ENCODE measurements at places on chromosomes 2 and 18.

GRCh38 chr2:96756788-96757476, 3.8 kb upstream of the CNNM4 start:
- no peak for DNase-seq

GRCh38 chr2:239368906-239369552, 31.8 kb downstream of the HDAC4 start:
- DNase-seq, result no peak

DNA sequence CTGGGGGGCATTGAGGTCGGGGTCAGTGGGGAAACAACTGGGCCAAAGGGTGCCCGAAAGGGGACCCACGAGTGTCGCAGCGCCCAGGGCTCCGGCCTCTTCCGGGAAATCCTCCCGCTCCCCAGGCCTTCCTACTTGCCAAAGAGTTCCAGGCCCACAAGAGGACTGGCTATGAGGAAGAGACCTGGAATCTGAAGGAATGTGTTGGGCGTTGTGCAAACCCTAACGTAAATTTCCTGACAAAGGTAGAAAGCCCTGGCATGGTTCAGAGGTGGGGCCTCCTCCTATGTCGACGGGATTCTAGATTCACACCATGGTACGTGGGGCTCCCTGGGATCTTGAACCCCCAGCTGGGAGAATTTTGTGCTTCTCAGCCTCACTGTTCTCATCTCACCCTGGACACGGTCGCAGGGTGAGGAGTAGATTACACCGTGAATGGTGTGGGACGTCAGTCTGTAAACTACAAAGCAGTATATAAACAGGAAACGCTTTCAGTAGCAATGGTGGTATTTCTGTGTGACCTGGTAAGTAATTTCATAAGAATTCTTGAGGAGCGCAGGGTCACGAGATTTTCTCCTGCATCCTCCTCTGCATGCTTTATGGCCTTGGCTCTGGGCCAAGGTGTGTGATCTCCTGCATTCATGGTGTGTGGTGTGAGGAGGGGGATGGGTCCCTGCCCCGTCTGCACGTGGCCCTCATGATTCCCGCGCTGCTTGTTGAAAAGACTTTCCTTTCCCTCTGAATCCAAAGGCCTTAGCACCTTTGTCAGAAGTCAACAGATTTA, 868 bp downstream of the HSBP1L1 start:
- DNase-seq, result peak; percentile 48

DNA sequence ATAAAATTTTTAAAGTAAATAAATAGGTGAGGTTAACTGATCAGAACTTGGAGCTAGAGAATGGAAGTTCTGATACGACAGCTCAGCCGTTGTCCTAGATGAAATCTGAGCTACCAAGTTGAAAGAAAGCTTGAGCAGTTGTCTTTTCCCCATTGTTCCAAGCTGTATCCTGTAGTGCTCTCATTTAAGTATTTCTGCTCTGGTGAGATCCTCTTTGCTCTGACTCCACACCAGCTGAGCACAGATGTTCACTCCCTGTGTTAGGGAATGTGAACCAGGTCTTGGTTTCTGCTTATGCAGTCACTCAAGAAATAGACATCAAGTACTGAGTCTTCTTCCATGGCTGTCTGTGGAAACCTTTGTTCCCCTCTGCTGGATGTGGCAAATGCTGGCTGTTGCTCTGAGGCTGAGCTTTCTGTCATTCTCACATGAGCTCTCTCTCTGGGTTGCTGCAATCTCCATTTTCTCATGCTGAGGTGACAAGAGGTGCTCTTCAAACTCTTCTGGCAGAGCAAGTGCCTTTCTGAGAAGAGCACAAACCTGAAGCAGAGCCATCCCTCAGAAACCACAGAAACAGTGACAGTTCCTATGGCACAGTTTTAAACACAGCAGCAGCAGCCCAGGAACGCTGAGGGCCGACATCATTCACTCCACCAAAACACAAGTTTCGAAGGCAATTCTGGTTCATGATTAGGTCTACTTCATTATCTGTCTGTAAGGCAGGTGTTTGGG, 194.1 kb downstream of the SP3 start:
- DNase-seq, result no peak

- DNase-seq, result no peak
These were observed 93.4 kb upstream of the TGIF1 start for GRCh38 chr18:3356614-3357013.

- DNase-seq, result no peak
These were observed 13.9 kb upstream of the PROM2 start for GRCh38 chr2:95260028-95261023.

All from NCI-H1092 (cell line).